ENCODE measurements at places on chromosomes 3 and 15. TPM values are rescaled to one million over a fixed set of nuclear protein-coding genes. Genes with fewer than 3 reads are reported as not detected.

DNA sequence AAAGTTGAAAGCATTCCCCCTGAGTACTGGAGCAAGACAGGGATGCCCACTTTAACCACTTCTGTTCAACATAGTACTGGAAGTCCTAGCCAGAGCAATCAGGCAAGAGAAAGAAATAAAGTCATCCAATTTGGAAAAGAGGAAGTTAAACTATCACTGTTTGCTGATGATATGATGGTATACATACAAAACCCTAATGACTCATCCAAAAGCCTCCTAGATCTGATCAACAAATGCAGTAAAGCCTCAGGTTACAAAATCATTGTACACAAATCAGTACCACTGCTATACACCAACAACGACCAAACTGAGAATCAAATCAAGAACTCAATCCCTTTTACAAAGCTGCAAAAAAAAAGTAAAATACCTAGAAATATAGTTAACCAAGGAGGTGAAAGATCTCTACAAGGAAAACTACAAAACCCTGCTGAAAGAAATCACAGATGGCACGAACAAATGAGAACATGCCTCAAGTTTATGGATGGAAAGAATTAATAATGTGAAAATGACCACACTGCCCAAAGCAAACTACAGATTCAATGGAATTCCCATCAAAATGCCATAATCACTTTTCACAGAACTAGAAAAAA is 40.3 kb downstream of the RPL39L start:
- no peaks in the 10 kb centered on the region for H3K36me3 ChIP-seq
- H3K4me1 ChIP-seq, result peaks cover 8% of the 10 kb centered on the region
- no peak for DNase-seq
- no peak overlapping the region for H3K4me3 ChIP-seq
- no peaks in the 10 kb centered on the region for H3K27me3 ChIP-seq
- H3K27ac ChIP-seq, result no peak overlapping the region

GRCh38 chr3:88321363-88322050 is 171.7 kb downstream of the C3orf38 start:
- no peaks in the 10 kb centered on the region for H3K36me3 ChIP-seq
- H3K27me3 ChIP-seq, result no peaks in the 10 kb centered on the region
- no peaks in the 10 kb centered on the region for H3K4me1 ChIP-seq
- DNase-seq, result no peak

DNA sequence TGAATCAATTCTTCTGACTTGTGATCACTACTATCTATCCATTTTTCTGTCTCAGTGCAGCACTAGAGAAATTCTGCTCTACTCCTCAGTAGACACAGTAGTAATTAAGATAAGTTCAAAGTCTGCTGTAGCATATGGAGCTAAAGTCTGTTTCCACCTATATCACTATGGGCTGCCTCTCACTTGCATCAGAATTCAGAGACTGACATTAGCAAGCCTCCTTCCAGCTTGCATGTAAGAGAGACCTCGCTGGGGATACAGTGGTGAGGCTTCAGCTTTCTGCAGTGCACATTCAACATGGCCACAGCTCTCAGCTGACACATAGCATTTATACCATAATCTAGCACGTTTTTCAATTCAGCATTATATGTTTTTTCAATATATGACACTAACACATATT is 217.0 kb downstream of the PLOD2 start:
- DNase-seq, result no peak
- H3K27me3 ChIP-seq, result no peaks in the 10 kb centered on the region
- no peak overlapping the region for H3K4me3 ChIP-seq
- H3K4me1 ChIP-seq, result no peaks in the 10 kb centered on the region

Gene ADAMTS9
- 74.5 TPM for total RNA-seq

DNA sequence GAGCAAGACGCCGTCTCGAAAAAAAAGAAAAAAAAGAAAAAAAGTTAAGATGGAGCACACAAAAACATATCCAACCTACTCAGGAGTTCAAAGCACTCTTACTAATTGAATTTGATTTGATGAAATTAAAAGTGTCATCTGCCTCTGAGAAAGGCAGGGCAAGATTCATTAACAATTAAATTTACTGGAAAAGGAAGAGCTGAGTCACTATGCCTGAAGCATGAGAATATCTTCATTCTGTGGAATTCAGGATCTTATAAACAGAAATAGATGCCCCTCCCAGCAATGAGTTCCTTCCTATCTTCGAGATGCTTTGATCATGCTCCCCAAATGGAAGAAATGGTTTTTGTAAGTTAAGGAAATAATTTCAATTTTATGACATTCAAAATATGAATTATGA is 61.0 kb upstream of the ST3GAL6 start:
- DNase-seq, result no peak
- no peaks in the 10 kb centered on the region for H3K27me3 ChIP-seq
- H3K27ac ChIP-seq, result no peak overlapping the region

GRCh38 chr3:152395764-152396163 is 127.0 kb downstream of the MBNL1 start:
- H3K4me3 ChIP-seq, result no peak overlapping the region
- DNase-seq, result no peak
- H3K36me3 ChIP-seq, result no peaks in the 10 kb centered on the region
- H3K27ac ChIP-seq, result no peak overlapping the region

Gene QTRT2
- 23.9 TPM for total RNA-seq

DNA sequence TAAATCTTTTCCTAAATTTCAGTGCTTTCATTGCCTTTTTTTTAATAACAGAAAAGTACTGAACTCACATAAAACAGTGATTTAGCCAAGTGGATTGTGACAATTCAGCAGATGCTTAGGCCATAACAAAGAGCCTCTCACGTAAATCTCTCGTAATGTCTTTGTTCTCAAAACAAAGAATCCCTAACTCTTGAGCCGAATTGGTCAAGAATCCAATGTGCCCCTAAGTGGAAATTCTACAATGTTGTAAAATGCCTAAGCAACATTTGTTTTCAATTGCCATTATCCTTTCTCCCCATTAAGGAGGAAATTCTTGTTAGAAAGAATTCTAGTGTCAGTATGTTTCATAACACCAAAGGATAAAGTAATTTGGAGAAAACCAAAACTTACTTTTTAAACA is 235.7 kb upstream of the THBS1 start:
- no peak overlapping the region for H3K27ac ChIP-seq
- no peaks in the 10 kb centered on the region for H3K36me3 ChIP-seq
- no peak for DNase-seq
- H3K27me3 ChIP-seq, result no peaks in the 10 kb centered on the region
- H3K4me3 ChIP-seq, result no peak overlapping the region
- H3K4me1 ChIP-seq, result no peaks in the 10 kb centered on the region

- H3K4me1 ChIP-seq, result peaks cover 67% of the 10 kb centered on the region
- H3K4me3 ChIP-seq, result no peak overlapping the region
- no peak for DNase-seq
- H3K36me3 ChIP-seq, result peaks cover 58% of the 10 kb centered on the region
- no peaks in the 10 kb centered on the region for H3K27me3 ChIP-seq
Observed at GRCh38 chr3:66411474-66411873, 89.3 kb downstream of the LRIG1 start.

DNA sequence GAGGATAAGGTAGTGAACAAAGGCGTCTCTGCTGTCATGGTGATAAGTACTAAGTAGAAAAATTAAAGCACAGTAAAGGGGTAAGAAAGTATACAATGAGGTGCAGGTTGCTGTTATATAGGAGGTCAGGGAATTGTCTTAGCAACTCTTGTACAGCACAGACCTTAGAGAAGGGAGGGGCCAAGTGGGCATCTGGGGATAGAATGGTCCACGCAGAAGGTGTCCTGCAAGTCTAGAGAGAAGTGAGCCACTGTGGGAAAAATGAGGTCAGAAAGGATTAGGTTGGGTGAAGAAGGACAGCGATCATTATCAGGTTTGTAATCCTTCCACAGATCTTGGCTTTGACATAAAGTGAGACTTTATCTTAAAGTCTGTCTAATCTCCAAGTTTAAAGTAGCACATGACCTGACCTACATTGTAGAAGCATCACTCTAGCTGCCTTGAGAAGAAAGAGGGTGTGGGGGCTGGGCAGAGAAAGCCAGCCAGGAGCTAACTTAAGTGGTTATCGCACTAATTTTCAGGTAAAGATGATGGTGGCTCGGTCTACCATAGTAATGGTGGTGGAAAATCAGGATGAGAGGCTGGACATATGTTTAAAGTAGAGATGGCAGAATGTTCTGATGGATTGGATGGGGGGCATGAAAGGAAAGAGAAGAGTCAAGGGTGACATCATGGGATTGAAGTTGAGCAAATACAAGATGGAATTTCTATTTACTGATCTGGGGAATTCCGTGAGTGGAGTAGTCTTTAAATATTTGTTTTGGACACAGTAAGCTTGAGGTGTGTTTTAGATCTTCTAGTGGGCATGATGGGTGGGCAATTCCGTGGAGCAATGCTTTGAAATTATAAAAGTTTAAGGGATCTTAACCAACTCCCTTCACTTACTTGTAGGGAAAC is 919.2 kb downstream of the ROBO1 start:
- no peaks in the 10 kb centered on the region for H3K27me3 ChIP-seq
- H3K27ac ChIP-seq, result no peak overlapping the region
- no peaks in the 10 kb centered on the region for H3K36me3 ChIP-seq
- H3K4me1 ChIP-seq, result no peaks in the 10 kb centered on the region
- no peak for DNase-seq

- H3K27ac ChIP-seq, result no peak overlapping the region
- H3K4me1 ChIP-seq, result no peaks in the 10 kb centered on the region
Observed at GRCh38 chr15:79724804-79725203, 172.0 kb downstream of the MTHFS start.

Gene KNG1
- total RNA-seq, result 0.17 TPM

GRCh38 chr3:11566916-11567315 is 76.8 kb downstream of the VGLL4 start:
- no peaks in the 10 kb centered on the region for H3K27me3 ChIP-seq
- H3K36me3 ChIP-seq, result peaks cover 72% of the 10 kb centered on the region
- DNase-seq, result no peak
- no peak overlapping the region for H3K27ac ChIP-seq

DNA sequence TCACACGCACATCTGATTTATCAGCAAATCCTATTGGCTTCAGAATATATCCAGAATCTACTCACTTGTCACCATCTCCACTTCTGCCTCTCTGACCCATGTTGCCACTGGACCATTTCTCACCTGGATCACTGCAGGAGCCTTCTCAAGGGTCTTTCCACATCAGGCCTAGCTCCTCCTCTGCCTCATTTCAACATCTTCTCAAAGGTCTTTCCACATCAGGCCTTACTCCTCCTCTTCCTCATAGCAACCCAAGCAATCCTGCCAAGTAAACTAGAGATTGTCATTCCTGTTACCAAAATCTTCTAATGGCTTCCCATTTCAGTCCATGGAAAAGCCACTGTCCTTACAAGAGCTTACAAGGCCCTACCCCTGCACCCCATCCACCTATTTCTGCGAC is 18.0 kb upstream of the DUT start:
- H3K27me3 ChIP-seq, result no peaks in the 10 kb centered on the region
- H3K4me1 ChIP-seq, result no peaks in the 10 kb centered on the region
- H3K4me3 ChIP-seq, result no peak overlapping the region
- DNase-seq, result no peak
- no peak overlapping the region for H3K27ac ChIP-seq

DNA sequence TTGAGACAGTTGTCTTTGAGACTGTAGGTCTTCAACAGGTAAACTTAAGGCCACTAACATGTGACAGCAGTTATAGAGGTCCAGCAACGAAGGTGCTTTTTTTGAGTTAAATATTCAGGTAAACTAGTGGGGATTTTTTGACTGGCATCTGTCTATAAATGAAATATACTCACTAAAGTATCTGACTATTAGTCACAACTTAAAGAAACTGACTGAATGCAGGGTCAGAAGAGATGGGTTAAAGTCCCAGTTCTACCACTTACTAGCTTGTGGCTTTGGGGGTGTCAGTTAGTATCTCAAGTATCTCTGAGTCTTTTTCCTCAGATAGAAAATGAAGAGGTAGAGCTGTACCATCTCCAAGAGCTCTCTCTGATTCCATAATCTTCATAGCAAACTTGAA is 18.0 kb downstream of the MIX23 start:
- no peaks in the 10 kb centered on the region for H3K27me3 ChIP-seq
- no peak overlapping the region for H3K4me3 ChIP-seq
- no peak overlapping the region for H3K27ac ChIP-seq
- no peak for DNase-seq
- no peaks in the 10 kb centered on the region for H3K4me1 ChIP-seq

GRCh38 chr15:99442252-99442897 is 123.4 kb upstream of the MEF2A start:
- peaks cover 40% of the 10 kb centered on the region for H3K4me1 ChIP-seq
- H3K27ac ChIP-seq, result peak overlapping the region; percentile 29
- no peak overlapping the region for H3K4me3 ChIP-seq
- no peak for DNase-seq
- H3K36me3 ChIP-seq, result no peaks in the 10 kb centered on the region

DNA sequence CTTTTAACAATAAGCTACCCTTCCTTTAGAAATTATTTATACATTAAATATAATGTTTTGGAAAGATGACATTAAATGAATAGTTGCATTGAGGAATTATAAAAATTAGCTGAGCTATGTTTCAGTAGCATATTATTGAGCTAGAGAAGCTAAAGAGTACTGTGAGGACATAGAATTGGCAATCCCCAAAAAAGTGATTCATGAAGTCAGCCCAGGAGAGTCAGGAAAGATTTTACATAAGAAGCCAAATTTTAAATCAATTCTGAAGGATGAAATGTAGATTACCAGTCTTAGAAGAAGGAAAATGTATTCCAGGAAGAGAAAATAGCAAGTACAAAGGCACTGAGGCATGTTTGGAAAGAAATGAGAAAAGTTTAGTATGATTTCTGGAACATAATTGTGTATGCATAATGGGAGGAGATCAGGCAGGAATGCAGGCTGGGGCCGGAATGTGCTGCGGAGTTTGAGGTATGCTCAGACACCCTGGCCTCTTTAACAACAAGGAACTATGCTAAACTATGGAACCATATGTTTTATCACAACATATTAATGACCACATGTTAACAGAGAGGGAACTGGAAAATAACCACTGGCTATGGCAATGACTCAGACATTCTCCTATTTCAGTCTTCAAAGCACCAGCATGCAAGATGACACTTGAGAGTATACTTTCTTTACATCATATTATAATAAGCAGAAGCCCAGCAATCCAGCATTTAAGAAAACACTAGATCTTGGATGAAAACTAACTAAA is 103.3 kb upstream of the COL8A1 start:
- no peak overlapping the region for H3K4me3 ChIP-seq
- no peaks in the 10 kb centered on the region for H3K27me3 ChIP-seq
- no peaks in the 10 kb centered on the region for H3K4me1 ChIP-seq
- no peak for DNase-seq
- no peak overlapping the region for H3K27ac ChIP-seq

Gene COX17
- total RNA-seq, result 22.8 TPM

- no peaks in the 10 kb centered on the region for H3K36me3 ChIP-seq
- DNase-seq, result peak; percentile 44
- H3K4me3 ChIP-seq, result no peak overlapping the region
Observed at GRCh38 chr15:79811406-79812405, 85.1 kb downstream of the MTHFS start.

Gene HTR3E
- not detected for total RNA-seq

DNA sequence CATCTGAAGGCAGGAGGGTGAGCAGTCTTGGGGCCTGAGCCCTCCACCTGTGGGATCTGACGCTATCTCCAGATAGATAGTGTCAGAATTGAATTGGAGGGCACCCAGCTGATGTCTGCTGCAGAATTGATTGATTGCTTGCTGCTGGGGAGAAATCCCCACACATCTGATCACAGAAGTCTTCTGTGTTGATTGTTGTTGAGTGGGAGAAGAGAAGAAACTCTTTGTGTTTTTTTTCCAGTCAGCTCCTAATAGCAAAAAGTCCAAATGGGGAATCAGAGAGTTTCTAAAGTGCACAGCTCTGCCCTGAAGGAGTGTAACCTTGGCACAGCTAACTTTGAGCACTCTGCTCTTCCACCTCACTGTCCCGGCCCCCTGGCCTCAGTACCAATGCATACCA is 66.1 kb downstream of the RAB11A start:
- no peaks in the 10 kb centered on the region for H3K27me3 ChIP-seq
- H3K4me1 ChIP-seq, result peaks cover 19% of the 10 kb centered on the region
- no peaks in the 10 kb centered on the region for H3K36me3 ChIP-seq
- no peak for DNase-seq
- no peak overlapping the region for H3K4me3 ChIP-seq

All from spinal cord (tissue), 10 donors.